Stimulated activated CD4-positive, alpha-beta T cell treated with anti-CD3 and anti-CD28 coated beads, Interleukin-1b, Interleukin-23, amount 100 ng/mL, for 4 hours (primary cell): ENCODE measurements at places on chromosomes 11 and 22.

DNA sequence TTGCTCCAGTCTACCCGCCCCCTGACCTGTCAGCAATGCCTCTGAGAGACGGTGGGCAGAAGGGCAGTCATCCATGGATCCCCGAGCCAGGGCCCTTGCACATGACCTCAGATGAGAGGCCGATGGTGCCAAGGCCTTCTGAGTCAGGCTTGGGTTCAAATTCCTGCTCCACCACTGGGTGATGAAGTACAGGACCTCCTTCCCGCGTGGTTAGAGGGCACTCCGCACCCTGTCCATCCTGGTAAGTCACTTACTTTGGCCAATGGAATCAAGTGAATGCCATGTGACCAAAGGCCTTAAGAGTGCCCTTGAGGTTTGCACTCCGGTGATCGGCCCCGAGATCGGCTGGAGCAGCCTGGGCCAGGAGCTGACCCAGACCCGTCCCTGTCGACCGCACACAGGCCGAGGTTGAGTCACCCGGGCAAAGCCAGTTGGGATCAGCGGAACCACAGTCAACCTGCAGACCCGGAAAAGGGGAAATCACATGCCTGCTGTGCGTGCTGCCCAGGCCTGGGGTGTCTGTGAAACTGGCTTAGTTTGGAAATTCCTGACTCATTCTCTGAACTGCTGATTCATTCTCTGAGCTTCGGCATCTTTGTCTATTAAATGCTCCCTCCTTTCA, 48.9 kb downstream of the RTL6 start:
- no peak for DNase-seq

GRCh38 chr22:38900677-38901076, 28.7 kb upstream of the CBX6 start:
- no peak for DNase-seq

GRCh38 chr11:128388206-128388815, 199.0 kb downstream of the ETS1 start:
- DNase-seq: no peak

DNA sequence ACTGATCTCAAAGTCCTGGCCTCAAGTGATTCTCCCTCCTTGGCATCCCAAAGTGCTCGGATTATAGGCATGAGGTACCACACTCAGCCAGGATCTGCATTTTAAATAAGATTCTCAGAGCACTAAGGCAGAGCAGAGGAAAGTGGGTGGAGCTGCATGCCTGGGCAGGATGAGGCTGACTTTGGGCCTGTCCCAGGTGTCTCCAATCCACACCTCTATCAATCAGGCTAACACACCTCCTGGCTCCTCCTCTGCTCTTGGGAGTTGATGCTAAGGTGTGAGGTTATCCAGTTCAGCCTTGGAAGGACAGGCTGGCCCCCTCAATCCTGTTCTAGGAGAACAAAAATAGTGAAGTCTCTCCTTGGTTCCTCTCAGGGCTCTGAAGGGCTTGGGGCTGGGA, 30.2 kb upstream of the P2RY2 start:
- no peak for DNase-seq

- no peak for DNase-seq
Measured at GRCh38 chr11:62857541-62857982, 18.2 kb upstream of the WDR74 start.

DNA sequence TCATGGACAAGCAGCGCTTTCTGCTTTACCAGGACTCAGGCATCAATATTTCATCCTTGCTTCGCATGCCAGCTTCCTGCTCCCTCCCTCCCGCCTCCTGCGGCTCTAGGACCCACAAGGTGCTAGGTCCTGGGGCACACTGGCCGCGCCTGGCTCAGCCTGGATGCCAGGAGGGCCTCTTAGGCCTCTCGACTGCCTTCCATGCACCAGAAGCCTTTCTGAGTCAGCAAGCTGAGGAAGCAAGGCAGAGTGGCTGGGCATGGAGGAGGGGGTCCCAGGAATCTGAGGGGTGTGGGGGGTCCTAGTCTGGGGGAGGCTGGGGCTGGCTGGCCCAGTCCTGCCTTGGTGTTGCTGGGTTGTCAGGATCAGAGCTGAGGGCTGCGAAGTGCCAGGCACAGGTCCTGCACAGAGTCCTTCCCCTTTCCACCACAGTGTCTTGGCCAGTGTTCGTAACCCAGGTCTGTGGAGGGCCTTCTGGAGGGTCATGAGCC, 61.0 kb upstream of the THY1 start:
- DNase-seq: no peak

- DNase-seq: no peak
Measured at GRCh38 chr11:36211761-36212430, 77.3 kb downstream of the COMMD9 start.
